ENCODE measurements at places on chromosomes 3 and 15.

DNA sequence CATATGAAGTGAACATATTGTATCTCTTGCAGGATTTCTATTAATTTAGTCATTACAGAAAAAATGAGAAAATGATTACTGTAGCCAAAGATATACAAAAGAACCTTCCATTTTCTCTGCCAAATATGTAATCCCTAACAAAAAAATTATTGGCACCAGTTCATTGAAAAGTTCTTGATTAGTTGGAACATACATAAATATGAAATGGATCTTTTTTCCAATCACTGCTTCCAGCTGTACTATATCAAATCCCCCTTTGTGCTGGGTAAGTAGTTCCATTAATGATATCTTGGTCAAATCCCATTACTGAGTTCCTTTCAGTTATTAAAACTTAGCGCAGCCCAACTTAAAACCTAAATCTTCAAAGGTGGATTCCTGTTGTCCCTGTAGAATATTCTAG lies 263.8 kb downstream of the SLC9A9 start:
- DNase-seq: no peak

GRCh38 chr3:149216193-149216869 lies 5.3 kb downstream of the CP start:
- no peak for DNase-seq

DNA sequence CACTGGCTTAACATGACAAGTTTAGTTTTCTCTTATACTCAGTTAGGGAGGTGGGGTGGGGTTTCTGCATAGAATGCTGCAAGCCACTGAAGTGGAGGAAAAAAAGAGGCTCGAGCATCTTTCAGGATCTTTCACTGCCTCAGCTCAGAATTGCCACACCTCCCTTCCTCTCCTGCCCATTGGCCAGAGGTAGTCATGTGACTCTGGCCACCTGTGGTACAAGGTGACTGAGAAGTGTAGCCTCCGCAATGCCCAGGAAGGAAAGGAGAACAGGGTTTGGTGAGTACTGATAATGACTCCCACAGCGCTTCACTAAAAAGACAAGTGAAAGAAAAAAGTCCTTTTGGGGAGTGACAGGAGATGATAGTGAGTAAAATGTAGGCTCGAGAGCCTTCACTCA lies 124.3 kb upstream of the TRIM42 start:
- DNase-seq: no peak

GRCh38 chr15:85415783-85416182 lies 35.4 kb downstream of the AKAP13 start:
- DNase-seq: no peak

DNA sequence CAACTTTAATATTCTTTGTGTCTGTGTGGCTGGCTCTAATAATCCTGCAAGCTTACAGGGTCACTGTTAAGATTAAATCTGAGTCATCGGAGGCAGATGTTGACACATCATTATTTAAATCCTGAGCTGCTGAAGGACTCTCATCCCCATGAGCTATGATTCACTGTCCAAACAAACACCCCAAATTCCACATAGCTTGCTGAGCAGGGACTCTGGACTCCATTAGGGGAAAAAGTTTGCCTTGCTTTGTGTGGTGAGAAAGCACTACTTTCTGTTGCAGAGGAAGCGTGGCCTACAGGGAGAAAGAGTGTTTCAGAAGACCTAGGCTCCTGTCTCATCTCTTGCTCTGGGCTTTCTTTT lies 213.7 kb downstream of the PDCD6IP start:
- DNase-seq: no peak

GRCh38 chr15:84887938-84888337 lies 3.5 kb downstream of the SLC28A1 start:
- no peak for DNase-seq

GRCh38 chr3:122358703-122359032 lies 24.4 kb downstream of the MIX23 start:
- no peak for DNase-seq

DNA sequence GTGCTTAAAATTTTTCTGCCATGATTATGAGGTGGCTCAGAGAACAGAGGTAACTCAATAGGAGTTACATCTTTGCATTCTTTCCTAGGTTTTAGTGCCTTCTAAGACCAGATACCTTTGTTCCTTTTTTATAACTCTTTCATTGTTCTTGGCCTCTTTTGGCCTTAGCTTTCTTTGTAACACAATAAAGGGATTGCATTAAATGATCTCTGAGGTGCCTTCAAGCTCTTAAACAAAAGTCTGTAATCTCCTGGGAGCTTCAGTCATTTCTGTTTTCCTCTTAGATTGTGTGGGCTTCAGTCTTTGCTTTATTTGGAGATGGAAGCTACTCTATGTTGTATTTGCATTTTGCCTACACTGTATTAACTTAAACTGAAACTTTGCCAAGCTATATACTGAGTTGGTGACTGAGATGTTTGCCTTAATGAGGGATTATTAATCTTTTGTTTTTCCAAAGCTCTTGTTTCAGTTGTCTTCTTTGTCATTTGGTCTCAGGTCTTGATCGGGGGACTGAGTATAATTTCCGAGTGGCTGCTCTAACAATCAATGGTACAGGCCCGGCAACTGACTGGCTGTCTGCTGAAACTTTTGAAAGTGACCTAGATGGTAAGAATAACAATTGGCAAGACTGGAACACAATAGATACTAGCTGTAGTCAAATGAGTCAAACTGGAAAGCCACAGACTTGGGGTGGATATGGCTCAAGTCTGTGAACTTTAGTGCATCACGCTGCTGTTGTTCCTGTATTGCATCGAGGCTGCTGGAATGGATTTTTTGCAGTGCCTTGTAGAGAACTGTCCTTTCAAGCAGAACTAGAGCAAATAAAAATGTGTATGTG lies 110.3 kb downstream of the HCN4 start:
- DNase-seq: no peak

DNA sequence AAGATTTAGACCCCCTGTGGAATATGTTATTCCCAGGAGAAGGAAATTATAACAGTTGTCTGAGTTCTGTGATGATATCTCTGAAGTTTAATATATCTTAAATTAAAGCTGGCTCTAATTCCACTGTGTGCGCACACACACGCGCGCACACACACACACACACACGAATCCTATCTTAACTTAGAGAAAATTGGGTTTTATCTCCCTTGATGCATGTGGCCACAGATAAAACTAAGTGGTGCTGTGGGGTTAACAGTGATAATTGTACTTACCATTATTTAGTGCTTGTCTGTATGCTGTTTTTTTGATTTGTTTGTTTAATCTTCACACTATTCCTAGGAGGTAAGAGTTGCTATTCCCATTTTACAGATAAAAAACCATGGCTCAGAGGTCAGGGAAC lies 7.4 kb downstream of the EEFSEC start:
- no peak for DNase-seq

DNA sequence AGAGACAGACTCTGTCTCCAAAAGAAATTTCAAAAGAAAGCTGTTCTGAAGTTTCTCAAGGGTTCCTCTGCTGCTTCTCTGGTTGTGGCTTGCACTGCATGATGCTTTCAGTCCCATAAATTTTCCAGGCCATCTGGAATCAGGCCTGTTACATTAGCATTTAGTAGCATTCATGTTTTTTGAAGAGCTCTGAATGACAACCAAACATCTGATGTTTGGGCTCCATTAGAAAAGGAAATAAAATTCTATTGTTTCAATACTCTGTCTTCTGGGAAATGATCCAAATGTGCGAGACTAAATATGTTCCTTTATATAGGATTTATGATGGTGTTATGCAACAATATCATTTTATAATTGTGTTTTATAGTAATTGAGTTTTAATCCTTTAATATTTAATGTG lies 455.8 kb downstream of the GABRG3 start:
- DNase-seq: no peak

DNA sequence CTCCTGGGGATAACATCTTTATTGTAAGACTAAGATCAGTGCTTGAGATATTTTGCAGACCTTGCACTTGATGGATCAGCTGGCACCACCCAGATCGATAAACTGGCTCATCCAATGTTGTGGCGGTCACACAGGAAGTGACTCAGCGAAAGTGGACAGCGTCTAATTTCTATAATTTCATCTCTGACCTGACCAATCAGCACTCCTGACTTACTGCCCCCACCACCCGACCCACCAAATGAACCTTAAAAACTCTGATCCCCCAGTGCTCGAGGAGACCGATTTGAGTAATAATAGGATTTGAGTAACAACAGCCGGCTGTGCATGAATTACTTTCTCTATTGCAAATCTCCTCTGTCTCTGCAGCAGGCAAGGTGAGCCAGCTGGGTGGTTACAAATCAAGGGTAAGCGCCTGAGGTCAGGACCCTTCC lies 62.7 kb upstream of the RNU6-1 start:
- no peak for DNase-seq

- no peak for DNase-seq
Observed at GRCh38 chr15:72222393-72222792, 8.6 kb downstream of the PKM start.

- no peak for DNase-seq
Observed at GRCh38 chr3:194617143-194617671, 16.0 kb downstream of the TMEM44 start.

- DNase-seq: no peak
Observed at GRCh38 chr15:52193321-52193720, 2.1 kb upstream of the GNB5 start.

DNA sequence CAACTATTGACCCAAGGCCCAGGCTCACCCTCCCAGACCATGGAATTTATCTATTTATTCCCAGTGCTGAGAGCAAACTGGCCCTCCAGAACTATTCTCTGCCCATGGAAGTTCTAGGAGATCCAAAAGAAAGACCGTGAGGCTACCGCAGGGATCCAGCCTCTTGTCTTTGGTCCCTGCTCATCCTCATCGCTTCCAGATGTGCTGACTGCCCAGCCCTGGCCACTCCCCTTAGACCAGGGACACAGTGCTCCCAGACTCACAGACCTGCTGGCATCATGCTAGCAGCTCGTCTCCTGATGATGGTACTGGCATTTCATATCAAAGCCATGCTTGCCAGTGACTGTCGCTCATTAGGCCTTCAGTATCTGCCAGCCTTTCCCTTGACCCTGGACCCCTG lies 405.7 kb upstream of the PPP2R3A start:
- DNase-seq: no peak

- DNase-seq: no peak
Observed at GRCh38 chr3:145864336-145864735, 296.6 kb downstream of the PLOD2 start.

- DNase-seq: no peak
Observed at GRCh38 chr3:32778389-32778788, 39.4 kb upstream of the TRIM71 start.

- no peak for DNase-seq
Observed at GRCh38 chr3:63228087-63228486, 50.0 kb upstream of the SYNPR start.

- no peak for DNase-seq
Observed at GRCh38 chr15:68317281-68318007, 39.9 kb downstream of the FEM1B start.

- DNase-seq: no peak
Observed at GRCh38 chr3:54393150-54393549, 270.8 kb downstream of the CACNA2D3 start.

DNA sequence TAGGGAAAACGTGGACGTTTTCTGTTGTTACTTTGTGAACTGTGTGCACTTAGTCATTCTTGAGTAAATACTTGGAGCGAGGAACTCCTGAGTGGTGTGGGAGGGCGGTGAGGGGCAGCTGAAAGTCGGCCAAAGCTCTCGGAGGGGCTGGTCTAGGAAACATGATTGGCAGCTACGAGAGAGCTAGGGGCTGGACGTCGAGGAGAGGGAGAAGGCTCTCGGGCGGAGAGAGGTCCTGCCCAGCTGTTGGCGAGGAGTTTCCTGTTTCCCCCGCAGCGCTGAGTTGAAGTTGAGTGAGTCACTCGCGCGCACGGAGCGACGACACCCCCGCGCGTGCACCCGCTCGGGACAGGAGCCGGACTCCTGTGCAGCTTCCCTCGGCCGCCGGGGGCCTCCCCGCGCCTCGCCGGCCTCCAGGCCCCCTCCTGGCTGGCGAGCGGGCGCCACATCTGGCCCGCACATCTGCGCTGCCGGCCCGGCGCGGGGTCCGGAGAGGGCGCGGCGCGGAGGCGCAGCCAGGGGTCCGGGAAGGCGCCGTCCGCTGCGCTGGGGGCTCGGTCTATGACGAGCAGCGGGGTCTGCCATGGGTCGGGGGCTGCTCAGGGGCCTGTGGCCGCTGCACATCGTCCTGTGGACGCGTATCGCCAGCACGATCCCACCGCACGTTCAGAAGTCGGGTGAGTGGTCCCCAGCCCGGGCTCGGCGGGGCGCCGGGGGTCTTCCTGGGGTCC lies at the start of gene TGFBR2:
Gene TGFBR2, plus strand, starts transcription at position 301 of the 731 bp plus-strand sequence. Its CDS starts 283 bp downstream, at position 584.
- DNase-seq: peak; percentile 64

- DNase-seq: no peak
Observed at GRCh38 chr3:175940243-175940642, 1081.1 kb downstream of the NAALADL2 start.

GRCh38 chr3:101216710-101217465 lies 103.5 kb downstream of the IMPG2 start:
- DNase-seq: no peak

- DNase-seq: no peak
Observed at GRCh38 chr3:171847133-171847532, 4.0 kb downstream of the TMEM212 start.

DNA sequence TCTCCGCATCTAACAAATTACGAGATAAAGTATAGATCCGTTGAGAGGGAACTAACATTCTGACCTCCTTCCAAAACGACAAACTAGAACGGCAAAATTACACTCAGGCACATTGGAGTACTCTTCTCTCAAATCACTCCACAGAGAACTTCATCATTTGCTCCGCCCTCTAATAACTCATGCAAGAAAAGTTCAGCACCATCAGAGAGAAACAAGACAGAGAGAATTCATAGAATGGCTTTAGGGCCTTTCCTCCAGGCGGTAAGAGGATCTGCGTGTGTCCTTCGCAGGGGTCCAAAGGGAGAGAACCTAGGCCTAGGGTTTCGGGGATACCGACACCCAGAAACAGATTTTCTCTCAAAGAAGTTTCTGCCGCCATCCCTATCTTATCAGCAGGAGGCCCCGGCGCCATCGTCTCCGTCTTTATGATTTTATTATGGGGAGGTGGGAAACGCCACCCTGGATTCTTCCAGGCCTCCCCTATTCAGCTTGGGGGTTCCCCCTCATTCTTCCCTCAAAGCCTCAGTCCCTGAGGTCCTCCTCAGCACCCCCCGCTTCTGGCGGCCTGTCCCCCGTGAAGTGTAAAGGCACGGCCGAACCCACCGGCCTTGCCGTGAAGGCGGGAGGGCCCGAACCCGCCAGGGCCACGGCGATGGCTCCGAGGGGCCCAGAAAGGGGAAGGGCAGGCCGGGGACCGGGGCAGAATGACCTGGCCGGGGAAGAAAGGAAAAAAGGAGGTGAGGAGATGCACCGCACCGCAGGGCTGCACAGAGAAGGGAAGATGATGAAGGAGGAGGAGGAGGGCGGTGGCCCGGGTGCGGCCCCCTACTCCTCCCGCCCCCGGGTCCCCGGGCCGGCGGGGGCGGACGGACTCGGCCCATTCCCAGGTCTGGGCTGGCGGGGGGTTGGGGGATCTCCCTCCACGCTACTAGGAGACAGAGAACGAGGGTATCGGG lies 768 bp downstream of the UBXN7 start:
- DNase-seq: peak; percentile 4

GRCh38 chr3:149339931-149340309 lies 6.5 kb upstream of the TM4SF18 start:
- DNase-seq: no peak

GRCh38 chr15:29003191-29003839 lies 117.5 kb downstream of the APBA2 start:
- no peak for DNase-seq

- DNase-seq: no peak
Observed at GRCh38 chr15:96147267-96147666, 183.2 kb upstream of the NR2F2 start.

- DNase-seq: no peak
Observed at GRCh38 chr3:154225536-154225935, 98.8 kb downstream of the DHX36 start.

GRCh38 chr3:156160647-156161046 lies 40.3 kb downstream of the KCNAB1 start:
- no peak for DNase-seq
